AG04449 (cell line): ENCODE measurements at places on chromosomes 12 and 14.

- DNase-seq = no peak
Measured at GRCh38 chr14:23008831-23009230, 1.1 kb downstream of the C14orf93 start.

GRCh38 chr12:57834086-57834876 lies 12.2 kb downstream of the CTDSP2 start:
- DNase-seq = no peak

GRCh38 chr12:62660756-62661155 lies 194.1 kb downstream of the MON2 start:
- peak; percentile 72 for DNase-seq

- DNase-seq = no peak
Measured at GRCh38 chr12:127678945-127679344, 588.0 kb upstream of the TMEM132C start.

- DNase-seq = no peak
Measured at GRCh38 chr12:52455821-52456220, 3.9 kb upstream of the KRT6B start.

DNA sequence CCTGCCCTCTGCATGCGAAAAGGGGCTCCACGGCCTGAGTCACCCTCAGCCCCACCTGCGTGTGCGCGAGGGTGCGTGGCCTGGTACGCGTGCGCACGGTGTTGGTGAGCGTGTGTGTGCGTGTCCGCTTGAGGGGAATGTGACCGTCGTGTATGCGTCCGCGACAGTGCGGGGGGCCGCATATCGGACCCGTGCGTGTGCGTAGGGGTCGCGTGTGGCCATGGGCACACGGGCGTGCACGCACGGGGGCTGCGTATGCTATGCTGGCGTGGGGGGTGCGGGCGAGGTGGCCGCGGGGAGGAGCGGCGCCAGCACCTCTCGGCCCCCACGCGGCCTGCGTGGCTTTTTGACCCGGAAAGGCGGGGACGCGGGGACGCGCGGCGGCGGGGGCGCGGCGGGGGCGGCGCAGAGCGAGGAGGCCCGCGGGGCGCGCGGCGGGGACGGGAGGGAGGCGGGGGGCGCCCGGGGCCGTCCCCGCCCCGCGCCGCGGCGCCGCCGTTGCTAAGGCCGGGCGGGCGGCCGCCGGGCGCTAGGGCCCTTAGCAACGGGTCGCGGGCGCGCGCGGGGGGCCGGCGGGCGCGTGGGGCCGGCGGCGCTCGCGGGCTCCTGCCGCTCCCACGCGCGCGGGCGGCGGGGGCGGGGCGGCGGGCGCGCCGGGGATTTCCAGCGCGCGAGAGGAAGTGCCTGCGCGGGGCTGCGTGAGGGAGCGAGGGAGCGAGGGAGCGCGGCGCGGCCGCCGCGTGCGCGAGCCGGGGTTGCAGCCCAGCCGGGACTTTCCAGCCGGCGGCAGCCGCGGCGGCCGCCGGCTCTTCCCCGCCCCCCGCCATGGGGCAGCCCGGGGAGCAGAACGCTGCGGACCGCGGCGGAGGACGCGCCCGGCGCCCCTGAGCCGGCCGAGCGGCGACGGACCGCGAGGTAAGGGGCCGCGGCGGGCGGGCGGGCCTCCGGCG lies at the start of gene TRAF3:
Gene TRAF3, plus strand, starts transcription at position 689 of the 950 bp plus-strand sequence. CDS start 92,753 bp downstream, outside the sequence.
- no peak for DNase-seq

DNA sequence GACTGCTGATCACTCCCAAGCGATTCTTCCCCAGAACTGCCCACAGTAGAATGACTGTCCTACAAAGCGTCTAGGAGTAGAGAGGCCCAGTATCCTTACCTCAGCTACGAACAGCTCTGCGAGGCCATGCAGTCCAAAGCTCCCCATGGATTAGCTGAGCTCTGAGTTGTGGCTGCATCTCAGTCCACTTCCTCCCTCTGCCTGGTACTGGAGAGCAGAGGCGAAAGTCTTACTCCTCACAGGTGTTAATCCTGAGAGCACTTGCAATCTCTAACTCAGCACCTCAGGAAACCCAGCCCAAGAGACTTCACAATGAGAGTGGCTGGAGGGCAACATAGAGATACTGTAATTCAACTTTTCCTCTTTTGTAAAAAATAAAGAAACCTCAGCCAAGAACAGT lies 493.1 kb downstream of the BCAT1 start:
- DNase-seq = no peak

DNA sequence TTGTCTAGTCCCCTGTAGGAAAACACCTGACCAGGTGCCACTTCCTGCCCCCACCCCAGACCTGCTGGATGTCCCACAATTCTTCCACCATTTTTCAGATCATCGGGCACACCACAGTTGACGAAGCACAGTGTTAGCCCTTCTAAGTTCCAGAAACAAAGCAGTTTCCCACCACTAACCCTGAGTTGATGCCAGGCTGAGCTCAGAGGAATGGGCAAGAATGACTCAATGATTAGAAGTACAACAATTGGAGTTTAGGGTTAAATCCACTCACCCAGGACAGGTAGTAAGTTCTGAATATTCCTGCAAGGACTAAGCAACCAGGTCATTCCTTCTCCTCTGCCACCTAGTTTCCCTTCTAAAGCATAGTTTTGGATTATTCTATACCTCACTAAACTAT lies 979.8 kb downstream of the BCL11B start:
- no peak for DNase-seq

- no peak for DNase-seq
Measured at GRCh38 chr14:72613975-72614319, 280.0 kb downstream of the DPF3 start.
